ENCODE measurements at places on chromosomes 12 and 14. TPM values are rescaled to one million over a fixed set of nuclear protein-coding genes. Genes with fewer than 3 reads are reported as not detected.

The RTL1 gene
- not detected for total RNA-seq

The AHNAK2 gene
- 17.1 TPM for total RNA-seq

The ASCL1 gene
- not detected for total RNA-seq

The HRK gene
- not detected for total RNA-seq

The CRIP2 gene
- total RNA-seq: 137 TPM

The DHRS2 gene
- 1.7 TPM for total RNA-seq

The CLEC6A gene
- not detected for total RNA-seq

The SDR9C7 gene
- not detected for total RNA-seq

The GALNT16 gene
- total RNA-seq: 0.13 TPM

The ZNF385A gene
- 0.26 TPM for total RNA-seq

The SYCP3 gene
- not detected for total RNA-seq

The CDH24 gene
- 1.9 TPM for total RNA-seq

The ALX1 gene
- total RNA-seq: not detected

The CCDC184 gene
- not detected for total RNA-seq

All from dermis microvascular lymphatic vessel endothelial cell (primary cell).